ENCODE measurements at places on chromosomes 5 and 9. TPM values are rescaled to one million over a fixed set of nuclear protein-coding genes. Genes with fewer than 3 reads are reported as not detected.

Gene TMEM232
- total RNA-seq, result 2.5 TPM

Gene FAM221B
- total RNA-seq, result not detected

Gene GCNT4
- total RNA-seq, result 3.0 TPM

DNA sequence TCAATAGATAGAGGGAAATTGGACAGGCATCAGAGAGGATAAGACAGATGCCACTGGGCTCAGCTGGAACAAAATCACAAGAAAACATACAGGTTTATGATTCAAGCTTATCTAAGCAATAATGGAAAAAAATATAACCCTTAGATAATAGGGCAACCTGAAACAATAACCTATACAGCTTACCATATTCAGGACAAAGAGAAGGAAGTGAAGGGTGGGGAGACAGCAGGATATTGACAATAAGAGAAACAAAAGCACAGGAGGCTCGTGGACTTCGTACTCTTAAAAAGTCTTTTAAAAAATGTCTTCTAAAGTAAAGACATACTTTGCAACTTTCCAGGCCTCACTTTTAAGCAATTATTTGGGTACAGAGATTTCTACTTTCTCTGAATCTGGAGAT is 225.3 kb downstream of the NTRK2 start:
- DNase-seq, result no peak

GRCh38 chr5:23677996-23678395 is 170.6 kb downstream of the PRDM9 start:
- DNase-seq, result no peak

DNA sequence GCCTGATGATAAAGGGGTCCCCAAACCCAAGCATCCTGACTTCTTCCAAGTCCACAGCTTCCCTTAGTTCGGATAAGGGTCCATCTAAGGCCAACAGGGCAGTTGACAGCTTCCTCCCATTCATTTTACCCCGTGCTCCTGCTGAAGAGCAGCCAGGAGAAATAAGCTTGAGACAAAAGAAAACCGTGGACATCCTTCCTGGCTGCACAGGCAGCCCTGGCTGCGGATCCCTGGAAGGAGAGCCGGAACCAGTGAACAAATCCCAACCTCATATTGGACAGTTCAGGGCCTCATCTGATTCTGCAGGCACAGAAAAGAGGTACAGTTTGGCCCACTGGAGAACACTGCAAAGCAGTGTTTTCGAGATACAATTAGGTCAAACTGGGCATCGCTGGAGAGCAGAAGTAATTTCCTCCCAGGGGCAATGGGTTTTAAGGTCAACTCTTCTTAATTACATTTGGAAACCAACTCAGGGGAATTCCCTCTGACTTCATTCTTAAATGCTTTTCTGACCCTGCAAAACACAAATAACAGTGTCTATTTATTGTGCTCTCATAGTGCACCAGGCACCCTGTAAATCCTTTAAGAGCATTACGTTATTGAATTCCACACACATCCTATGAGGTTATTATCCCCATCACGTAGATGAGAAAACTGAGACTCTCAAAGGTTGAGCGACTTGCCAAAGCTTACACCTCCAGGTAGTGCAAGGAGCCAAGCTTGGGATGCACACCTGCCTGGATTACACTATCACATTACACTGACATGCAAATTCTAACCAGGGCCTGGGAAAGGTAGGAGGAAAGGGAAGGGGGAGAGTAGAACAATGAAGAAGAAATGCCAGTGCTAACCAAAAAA is 21.2 kb downstream of the ADAM19 start:
- no peak for DNase-seq

All from posterior vena cava (tissue), 2 donors.